A549 treated with dexamethasone at 1 μM for 4 hours (cell line): ENCODE measurements at places on chromosomes 3 and 15. TPM values are rescaled to one million over a fixed set of nuclear protein-coding genes. Genes with fewer than 3 reads are reported as not detected.

The SEMA3F gene
- total RNA-seq, result 13.4 to 22.0 TPM (median 19.5 TPM) in 5 replicates

The ZNF592 gene
- total RNA-seq, result 13.4 to 24.5 TPM (median 22.9 TPM) in 5 replicates

The POLQ gene
- 5.3 to 8.1 TPM (median 6.7 TPM) in 5 replicates for total RNA-seq

The C2CD4B gene
- total RNA-seq, result 0.10 to 0.27 TPM (median 0.18 TPM) in 5 replicates

The SST gene
- not detected in 5 replicates for total RNA-seq

The FSD2 gene
- total RNA-seq, result not detected in 5 replicates

The GPR149 gene
- total RNA-seq, result not detected in 5 replicates

The SAMD7 gene
- not detected in 5 replicates for total RNA-seq

The LNP1 gene
- total RNA-seq, result 0.65 to 1.0 TPM (median 0.88 TPM) in 5 replicates

The ADAMTS9 gene
- 0.61 to 1.1 TPM (median 0.73 TPM) in 5 replicates for total RNA-seq

The C15orf62 gene
- 0.04 to 0.10 TPM (median 0.05 TPM) in 3 of 5 replicates, not detected in the others for total RNA-seq

The WDR53 gene
- total RNA-seq, result 8.9 to 11.7 TPM (median 10.2 TPM) in 5 replicates

The CCDC71 gene
- total RNA-seq, result 11.1 to 15.1 TPM (median 13.7 TPM) in 5 replicates

The GLCE gene
- total RNA-seq, result 14.5 to 17.2 TPM (median 17.1 TPM) in 5 replicates

The CDCP1 gene
- total RNA-seq, result 7.7 to 9.9 TPM (median 9.1 TPM) in 5 replicates

The FBXO40 gene
- not detected in 5 replicates for total RNA-seq

The SEMA3B gene
- total RNA-seq, result 5.0 to 7.7 TPM (median 6.3 TPM) in 5 replicates
